ENCODE measurements at places on chromosomes 6 and 20. TPM values are rescaled to one million over a fixed set of nuclear protein-coding genes. Genes with fewer than 3 reads are reported as not detected.

DNA sequence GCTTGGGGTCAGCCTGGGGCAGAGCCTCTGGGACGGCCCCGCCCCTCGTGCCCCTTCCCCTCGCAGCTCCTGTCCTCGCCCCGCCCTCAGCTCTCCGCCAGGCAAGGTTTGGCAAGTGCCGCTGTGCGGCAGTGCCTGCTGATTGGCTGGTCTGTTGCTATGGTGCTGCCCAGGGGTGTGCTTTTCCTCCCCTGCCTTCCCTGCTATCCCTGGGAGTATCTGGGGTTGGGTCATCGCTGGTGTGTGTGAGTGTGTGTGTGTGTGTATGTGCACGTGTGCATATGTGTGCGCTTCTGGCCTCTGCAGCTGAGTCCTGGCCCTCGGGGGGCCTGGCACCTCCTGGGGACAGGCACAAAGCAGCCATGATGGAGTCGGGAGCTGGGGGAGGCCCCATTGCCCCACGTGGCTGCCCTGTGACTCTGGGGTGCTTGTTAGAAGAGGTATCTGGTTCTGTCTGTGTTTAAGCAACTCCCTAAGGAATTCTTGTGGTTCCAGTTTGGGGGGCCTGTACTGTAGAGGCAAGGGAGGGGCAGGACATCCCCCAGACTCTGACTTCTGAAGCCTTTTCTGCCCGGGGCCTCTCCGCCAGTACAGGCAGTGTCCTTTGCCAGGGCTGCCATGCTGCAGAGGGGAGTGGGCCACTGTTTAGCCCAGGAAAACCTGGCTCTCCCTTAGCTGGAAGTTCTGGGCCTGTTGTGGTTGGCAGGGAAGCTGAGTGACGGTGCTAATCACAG is 6.9 kb downstream of the RTEL1 start:
- no peak overlapping the region for H3K27ac ChIP-seq
- H3K27me3 ChIP-seq = no peaks in the 10 kb centered on the region
- H3K36me3 ChIP-seq = peaks cover 72% of the 10 kb centered on the region
- H3K4me1 ChIP-seq = no peaks in the 10 kb centered on the region

HLA-DOB gene
- total RNA-seq = not detected

GRCh38 chr6:73903155-73903554 is 207.2 kb downstream of the CD109 start:
- no peak overlapping the region for H3K4me3 ChIP-seq
- H3K27me3 ChIP-seq = no peaks in the 10 kb centered on the region
- DNase-seq = no peak
- no peak overlapping the region for H3K27ac ChIP-seq
- no peaks in the 10 kb centered on the region for H3K4me1 ChIP-seq

NRM gene
- total RNA-seq = 3.7 TPM

DACT2 gene
- total RNA-seq = 2.3 TPM

ARMH2 gene
- not detected for total RNA-seq

DNA sequence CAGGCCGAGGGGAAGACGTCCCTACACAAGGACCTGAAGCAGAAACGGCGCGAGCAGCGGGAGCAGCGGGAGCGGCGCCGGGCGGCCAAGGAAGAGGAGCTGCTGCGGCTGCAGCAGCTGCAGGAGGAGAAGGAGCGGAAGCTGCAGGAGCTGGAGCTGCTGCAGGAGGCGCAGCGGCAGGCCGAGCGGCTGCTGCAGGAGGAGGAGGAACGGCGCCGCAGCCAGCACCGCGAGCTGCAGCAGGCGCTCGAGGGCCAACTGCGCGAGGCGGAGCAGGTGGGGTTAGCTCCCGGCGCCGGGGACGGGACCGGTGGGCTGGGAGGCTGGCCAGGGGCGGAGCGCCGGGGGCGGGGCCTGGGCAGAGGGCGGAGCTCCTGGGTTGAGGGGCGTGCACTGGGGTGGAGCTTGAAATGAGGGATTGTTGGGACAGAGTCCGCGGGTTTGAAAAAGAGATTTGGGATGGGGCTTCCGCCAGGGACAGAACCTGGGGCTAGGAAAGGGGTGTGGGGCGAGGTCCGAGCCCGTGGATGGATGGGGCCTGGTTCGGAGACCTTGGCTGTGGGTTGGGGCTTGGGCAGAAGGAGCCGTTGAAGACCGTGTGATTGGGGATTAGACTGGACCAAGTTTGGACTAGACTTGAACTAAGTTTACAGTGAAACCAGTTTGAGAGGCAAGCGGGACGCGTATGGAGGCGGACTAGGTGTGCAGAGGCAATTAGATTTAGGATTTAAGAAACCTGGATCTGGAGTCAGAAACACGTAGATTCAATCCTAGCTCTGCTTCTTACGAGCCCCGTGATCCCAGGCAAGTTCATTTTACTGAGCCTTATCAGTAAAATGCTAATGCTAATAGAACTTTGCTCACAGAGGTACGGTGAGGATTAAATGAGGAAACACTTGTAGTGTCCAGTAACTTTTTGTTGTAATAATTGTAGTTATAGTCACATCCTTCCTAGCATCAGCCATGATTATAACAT is 20.9 kb downstream of the DEF6 start:
- DNase-seq = peak; percentile 83
- peak overlapping the region; percentile 63 for H3K27ac ChIP-seq
- H3K4me3 ChIP-seq = peak overlapping the region; percentile 78

DNA sequence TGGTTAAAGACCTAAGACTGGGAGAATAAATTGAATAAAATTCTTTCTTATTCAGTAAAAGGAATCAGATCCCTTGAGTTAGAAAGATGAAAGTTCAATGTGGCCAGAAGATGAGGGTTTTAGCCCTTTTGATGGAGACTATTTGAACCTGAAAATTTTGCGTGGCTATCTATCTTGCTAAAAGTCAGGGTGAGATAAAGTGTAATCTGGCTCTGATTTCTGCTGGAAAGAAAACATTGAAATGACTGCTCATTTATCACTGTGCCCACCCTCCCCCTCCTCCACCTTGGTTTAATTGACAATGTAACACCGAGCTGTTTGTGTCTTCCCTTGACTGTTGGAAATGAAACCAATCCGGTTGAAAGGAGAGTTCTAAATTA is 32.9 kb upstream of the TCF21 start:
- no peak for DNase-seq
- peak overlapping the region; percentile 50 for H3K4me3 ChIP-seq
- H3K27ac ChIP-seq = no peak overlapping the region
- H3K36me3 ChIP-seq = no peaks in the 10 kb centered on the region
- peaks cover 7% of the 10 kb centered on the region for H3K4me1 ChIP-seq

RIPOR2 gene
- total RNA-seq = 3.1 TPM

Measured in left ventricle myocardium inferior (tissue), 1 donor.